ENCODE measurements at places on chromosomes 2 and 18. TPM values are rescaled to one million over a fixed set of nuclear protein-coding genes. Genes with fewer than 3 reads are reported as not detected.

ZNF385B gene
- polyA plus RNA-seq, result 0.22 TPM

DSG1 gene
- polyA plus RNA-seq, result not detected

CTDP1 gene
- 12.9 TPM for polyA plus RNA-seq

CSRNP3 gene
- polyA plus RNA-seq, result 0.18 TPM

RGPD3 gene
- 0.10 TPM for polyA plus RNA-seq

PROKR1 gene
- polyA plus RNA-seq, result not detected

SULT1C2 gene
- not detected for polyA plus RNA-seq

CAVIN2 gene
- 3.1 TPM for polyA plus RNA-seq

SIX3 gene
- polyA plus RNA-seq, result not detected

SERPINB4 gene
- 0.06 TPM for polyA plus RNA-seq

DNPEP gene
- polyA plus RNA-seq, result 69.2 TPM

SLC9A4 gene
- not detected for polyA plus RNA-seq

LDLRAD4 gene
- 0.07 TPM for polyA plus RNA-seq

CNDP1 gene
- polyA plus RNA-seq, result not detected

MATN3 gene
- polyA plus RNA-seq, result 0.97 TPM

CIB4 gene
- not detected for polyA plus RNA-seq

MRO gene
- not detected for polyA plus RNA-seq

KCNIP3 gene
- polyA plus RNA-seq, result 4.1 TPM

CCDC74A gene
- polyA plus RNA-seq, result 14.1 TPM

RAX gene
- polyA plus RNA-seq, result not detected

GALR1 gene
- not detected for polyA plus RNA-seq

GKN1 gene
- not detected for polyA plus RNA-seq

EEF1B2 gene
- 720 TPM for polyA plus RNA-seq

GNLY gene
- polyA plus RNA-seq, result not detected

HOXD4 gene
- 0.28 TPM for polyA plus RNA-seq

TLX2 gene
- not detected for polyA plus RNA-seq

ZNF532 gene
- 75.3 TPM for polyA plus RNA-seq

VAMP8 gene
- polyA plus RNA-seq, result 2.0 TPM

CACNB4 gene
- 0.12 TPM for polyA plus RNA-seq

ZSWIM2 gene
- polyA plus RNA-seq, result 0.04 TPM

VWC2L gene
- polyA plus RNA-seq, result not detected

SERPINB7 gene
- polyA plus RNA-seq, result 149 TPM

ELMOD3 gene
- 26.3 TPM for polyA plus RNA-seq

IL36G gene
- not detected for polyA plus RNA-seq

GAL3ST2 gene
- not detected for polyA plus RNA-seq
